ENCODE measurements at places on chromosomes 5 and 9.

DNA sequence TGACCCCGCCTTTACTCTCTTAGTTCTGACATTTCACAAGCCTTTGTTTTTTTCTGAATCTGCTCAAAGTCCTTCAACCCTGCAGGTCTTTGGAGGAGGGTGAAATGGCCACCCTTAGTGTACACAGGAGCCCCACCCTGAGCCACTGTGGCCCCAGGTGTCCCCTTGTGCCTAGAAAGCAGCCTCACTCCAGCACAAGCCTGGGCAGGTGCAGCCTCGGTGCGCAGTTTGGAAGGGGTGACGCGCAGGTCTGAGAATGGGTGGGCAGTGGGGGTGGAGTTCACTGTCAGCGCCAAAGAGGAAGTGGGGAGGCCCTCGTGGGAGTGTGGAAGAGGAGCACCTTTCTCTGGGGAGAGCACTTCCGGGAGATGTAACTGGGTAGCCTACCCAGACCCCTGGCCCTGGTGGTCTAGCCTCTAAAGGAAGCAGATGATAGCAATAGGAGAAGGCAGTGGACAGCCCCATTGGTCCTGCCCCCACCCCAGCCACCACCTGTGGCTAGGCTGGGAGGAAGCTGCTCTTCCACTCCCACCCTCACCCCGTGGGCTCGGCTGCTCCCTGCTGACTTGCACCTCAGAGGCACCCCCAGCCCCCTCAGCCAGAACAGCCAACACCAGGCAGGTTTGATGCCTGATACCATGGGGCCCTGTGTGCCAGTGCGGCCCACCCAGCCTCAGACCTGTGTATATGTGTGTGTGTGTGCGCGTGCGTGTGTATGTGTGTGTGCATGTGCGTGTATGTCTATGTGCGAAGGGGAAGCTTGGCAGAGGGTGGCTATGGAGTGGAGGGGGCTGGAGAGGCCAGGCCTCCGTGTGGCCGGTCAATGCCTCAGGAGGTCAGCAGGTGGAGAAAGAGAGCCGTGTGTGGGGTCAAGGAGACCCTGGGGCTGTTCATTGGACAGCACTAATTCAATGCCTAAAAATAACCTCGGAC lies 16.8 kb upstream of the DAB2IP start:
- DNase-seq = no peak

- DNase-seq = no peak
These were observed 36.2 kb downstream of the IARS1 start for GRCh38 chr9:92257327-92257726.

DNA sequence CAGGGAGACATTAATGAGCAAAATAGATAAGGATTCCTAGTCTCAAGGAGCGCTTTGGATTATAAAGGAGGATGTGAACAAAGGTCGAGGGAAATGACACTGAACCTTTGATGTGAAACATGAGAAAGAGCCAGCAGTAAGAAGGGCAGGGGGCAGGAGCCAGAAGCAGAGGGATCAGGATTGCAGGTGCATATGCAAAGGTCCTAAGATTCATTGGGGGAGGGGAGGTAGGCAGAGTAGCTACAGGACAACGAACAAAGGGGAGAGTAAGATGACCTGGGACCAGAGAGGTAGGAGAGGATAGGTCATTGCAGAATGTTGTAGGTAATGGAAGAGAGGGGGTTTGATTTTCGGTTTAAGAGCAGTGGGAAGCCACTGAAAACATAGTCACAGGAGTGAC lies 129.2 kb upstream of the TRPM3 start:
- no peak for DNase-seq

DNA sequence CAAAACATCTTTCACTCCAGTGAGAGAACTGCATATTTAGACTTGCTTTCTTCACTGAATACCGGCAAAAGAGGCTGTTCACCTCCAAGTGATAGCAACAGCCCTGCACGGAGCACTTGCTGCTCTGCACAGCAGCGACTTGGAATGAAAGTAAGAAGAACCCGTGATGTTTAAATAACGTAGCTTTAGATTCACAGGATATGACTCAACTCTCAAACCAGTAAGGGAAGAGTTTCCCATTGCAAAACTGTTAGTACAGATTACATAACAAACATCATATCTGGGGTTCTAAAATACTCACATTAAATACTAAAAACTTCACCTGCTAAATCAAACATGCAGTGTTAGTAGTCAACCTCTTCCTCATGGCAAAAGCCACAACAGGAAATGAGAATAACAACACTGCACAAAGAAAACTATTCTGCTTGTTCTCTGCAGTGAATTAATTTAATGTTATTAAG lies 203.4 kb downstream of the MCTP1 start:
- no peak for DNase-seq

All from activated naive CD4-positive, alpha-beta T cell treated with anti-CD3 and anti-CD28 coated beads, Interleukin-2, amount 50 U/mL, for 72 hours (primary cell).